Occipital lobe (tissue), 3 donors: ENCODE measurements at places on chromosomes 13 and 19. TPM values are rescaled to one million over a fixed set of nuclear protein-coding genes. Genes with fewer than 3 reads are reported as not detected.

Gene OR7A5
- not detected for total RNA-seq

Gene SCEL
- total RNA-seq, result 0.31 TPM

Gene TUBA3C
- not detected for total RNA-seq

Gene LEUTX
- total RNA-seq, result not detected

Gene SHISA7
- total RNA-seq, result 4.2 TPM

Gene GNG14
- not detected for total RNA-seq

Gene SWSAP1
- total RNA-seq, result 1.6 TPM

Gene LILRA2
- total RNA-seq, result 0.94 TPM

Gene C3
- total RNA-seq, result 12.3 TPM

Gene CALR3
- not detected for total RNA-seq

Gene FCHO1
- total RNA-seq, result 24.6 TPM

Gene CCDC70
- not detected for total RNA-seq

DNA sequence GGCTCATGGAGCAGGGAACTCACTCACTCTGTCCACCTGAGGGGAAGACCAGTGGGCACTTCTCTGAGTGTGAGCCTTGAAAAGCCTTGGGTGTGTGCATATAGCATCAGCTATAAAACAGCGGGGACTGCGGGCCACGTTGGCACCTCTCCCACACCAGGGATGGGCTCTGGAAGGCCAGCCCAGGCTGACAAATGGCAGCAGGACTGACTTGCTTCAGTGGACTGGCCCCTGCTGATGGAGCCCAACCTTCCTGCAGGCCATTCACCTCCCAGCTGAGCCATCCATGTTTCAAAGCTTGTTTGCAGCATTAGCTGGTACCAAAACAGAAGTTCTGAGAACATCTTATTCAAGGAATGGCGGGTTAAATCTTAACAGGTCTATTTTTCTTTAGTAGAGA is 21.0 kb downstream of the TSHZ3 start:
- no peak for DNase-seq

DNA sequence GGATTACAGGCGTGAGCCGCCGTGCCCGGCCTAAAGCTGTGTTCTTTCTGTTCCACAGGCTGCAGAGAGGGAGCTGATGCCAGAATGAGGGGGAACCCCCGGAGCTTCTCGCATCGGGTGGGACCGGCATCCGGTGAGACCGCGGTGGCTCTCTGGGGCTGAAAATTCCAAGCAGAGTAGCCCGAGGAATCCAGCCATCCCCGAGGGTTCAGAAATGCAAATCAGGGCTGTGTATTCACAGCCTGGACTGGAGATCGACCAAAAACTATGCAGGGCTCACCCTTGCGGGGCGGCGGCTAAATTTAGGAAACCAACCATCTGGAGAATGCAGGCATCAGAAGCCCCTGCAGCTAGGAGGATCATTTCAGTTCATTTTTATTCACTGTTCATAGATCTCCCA is 99.2 kb downstream of the GNG7 start:
- DNase-seq, result no peak

GRCh38 chr13:50128428-50128931 is 113.2 kb downstream of the KCNRG start:
- DNase-seq, result no peak

GRCh38 chr13:55437162-55437561 is 1703.6 kb upstream of the PRR20A start:
- no peak for DNase-seq

DNA sequence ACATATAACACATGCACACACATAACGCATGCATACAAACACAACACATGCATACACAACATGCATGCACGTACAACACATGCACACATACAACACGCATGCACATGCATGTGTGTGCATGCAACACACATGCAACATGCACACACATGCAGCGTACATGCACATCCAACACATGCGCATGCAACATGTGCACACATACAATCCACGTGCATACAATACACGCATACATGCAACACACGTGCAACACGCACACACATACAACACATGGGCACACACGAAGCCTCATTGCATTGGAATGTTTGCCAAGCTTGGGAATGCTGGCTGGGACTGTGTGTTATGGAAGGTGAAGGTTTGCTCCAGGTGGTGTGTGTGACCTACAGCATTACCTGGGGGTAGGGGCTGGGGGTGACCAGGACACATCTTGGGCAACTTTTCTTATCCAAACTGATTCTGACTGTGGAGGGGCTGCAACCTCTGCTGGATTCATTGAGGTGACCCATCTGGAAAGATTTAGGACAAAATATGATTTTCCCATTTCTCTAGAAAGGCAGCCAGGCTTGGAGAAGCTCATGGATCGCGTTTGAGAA is 58.9 kb downstream of the SPACA7 start:
- no peak for DNase-seq

GRCh38 chr13:66859078-66859477 is 371.1 kb downstream of the PCDH9 start:
- no peak for DNase-seq

DNA sequence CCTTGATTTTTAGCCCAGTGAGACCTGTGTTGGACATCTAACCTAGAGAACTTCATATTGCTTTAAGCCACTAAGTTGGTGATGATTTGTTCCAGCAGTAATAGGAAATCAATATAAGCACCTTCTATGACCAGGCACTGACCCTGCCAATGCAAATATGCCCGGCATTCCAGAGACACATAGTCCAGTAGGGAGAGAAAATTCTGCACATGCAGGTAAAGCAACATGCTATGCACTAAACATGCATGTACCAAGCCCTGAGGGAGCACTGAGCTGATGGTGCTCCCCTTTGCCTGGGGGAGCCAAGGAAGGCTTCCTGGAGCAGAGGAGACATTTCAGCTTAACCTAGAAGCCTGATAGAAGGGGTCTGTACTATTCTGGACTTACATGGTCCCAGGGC is 40.4 kb upstream of the C13orf42 start:
- no peak for DNase-seq

DNA sequence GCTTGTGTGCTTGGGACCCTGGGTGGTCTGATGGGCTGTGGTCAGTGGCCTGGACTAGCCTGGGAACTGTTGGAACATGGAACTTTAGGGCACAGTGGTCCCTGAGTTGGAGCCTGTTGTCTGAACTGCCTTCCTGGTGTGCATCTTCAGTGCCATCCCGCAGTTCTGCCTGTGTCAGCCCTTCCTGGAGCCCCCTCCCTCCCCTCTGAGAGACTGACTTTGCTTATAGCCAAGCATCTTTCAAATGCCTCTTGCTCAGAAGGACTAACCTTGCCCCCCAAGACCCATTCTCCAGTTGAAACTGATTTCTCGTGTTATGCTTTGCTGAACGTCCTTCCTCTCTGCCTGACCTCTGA is 14.3 kb downstream of the MAU2 start:
- no peak for DNase-seq

DNA sequence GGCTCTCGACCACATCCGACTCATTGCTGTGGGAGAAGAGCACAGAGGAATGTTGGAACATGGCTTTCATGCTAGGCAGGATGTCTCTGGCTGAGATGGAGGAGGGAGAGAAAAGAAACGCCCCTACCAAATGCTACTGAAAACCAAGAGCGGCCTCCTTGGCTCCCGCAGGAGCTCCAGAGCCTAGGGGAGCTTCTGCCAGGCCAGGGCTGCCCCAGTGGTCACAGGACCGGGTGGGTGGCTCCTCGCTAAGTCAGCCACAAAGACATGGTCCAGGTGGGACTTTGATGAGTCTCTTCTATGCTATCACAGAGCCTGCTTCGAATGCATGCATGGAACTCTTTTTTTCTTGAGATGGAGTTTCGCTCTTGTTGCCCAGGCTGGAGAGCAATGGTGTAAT is 6.7 kb downstream of the LONP1 start:
- no peak for DNase-seq

GRCh38 chr19:54526972-54527371 is 24.3 kb downstream of the LAIR2 start:
- no peak for DNase-seq

GRCh38 chr13:109989155-109989554 is 202.8 kb upstream of the IRS2 start:
- no peak for DNase-seq

GRCh38 chr19:45179072-45179891 is 698 bp downstream of the BLOC1S3 start:
- DNase-seq, result no peak

GRCh38 chr19:29086182-29086581 is 126.8 kb downstream of the UQCRFS1 start:
- DNase-seq, result no peak

- DNase-seq, result no peak
These were observed 10.9 kb downstream of the FREM2 start for GRCh38 chr13:38697628-38698333.

GRCh38 chr13:101341464-101341863 is 74.8 kb downstream of the NALCN start:
- no peak for DNase-seq

- no peak for DNase-seq
These were observed 217.2 kb upstream of the HTR2A start for GRCh38 chr13:47114030-47114429.

GRCh38 chr19:48961051-48961649 is 4.0 kb upstream of the FTL start:
- no peak for DNase-seq

GRCh38 chr19:53246498-53246897 is 8.2 kb downstream of the ZNF677 start:
- DNase-seq, result no peak

GRCh38 chr19:55544776-55545439 is 435 bp downstream of the SBK3 start:
- no peak for DNase-seq

DNA sequence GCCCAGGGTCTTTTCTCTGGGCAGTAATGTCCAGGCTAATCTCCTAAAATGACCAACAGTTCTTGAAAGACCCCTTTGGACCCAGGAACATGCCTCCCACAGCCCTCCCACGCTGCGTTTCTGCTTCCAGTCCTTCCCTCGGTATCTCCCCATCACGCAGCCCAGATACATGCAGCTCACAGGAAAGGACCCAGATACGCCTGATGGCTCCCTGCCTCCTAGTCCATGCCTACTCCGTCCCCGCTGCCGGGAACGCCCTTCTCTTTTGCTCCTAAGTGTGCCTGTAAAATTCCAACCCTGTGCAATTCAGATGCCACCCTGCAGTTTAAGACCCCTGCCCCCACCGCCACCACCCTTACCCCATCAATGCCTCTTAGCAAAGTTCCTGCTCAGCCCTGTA is 778 bp downstream of the MUC16 start:
- no peak for DNase-seq

GRCh38 chr13:19713186-19713965 is 69.4 kb downstream of the PSPC1 start:
- no peak for DNase-seq

DNA sequence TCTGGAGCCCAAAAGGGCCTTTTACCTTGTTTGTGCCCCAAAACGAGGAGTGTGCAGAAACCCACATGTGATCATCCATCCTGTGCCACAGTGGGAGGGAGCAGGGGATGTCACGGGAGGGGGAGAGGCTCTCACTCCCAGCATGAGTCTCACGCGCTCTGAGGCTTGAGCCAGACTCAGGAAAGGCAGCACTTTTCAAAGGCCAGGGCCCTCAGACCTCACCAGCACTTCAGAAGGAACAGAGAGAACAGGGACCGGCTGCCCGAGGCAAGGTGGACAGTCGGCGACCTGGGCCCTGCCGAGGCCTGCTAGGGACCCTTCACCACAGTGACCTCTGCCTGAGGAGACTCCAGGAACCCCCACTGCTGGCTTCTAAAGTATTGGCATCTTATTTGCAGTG is 71.7 kb upstream of the WASF3 start:
- no peak for DNase-seq

- DNase-seq, result no peak
These were observed 93.8 kb upstream of the CACNA1A start for GRCh38 chr19:13600091-13600490.

GRCh38 chr13:113186061-113186900 is 22.2 kb downstream of the PCID2 start:
- DNase-seq, result no peak

DNA sequence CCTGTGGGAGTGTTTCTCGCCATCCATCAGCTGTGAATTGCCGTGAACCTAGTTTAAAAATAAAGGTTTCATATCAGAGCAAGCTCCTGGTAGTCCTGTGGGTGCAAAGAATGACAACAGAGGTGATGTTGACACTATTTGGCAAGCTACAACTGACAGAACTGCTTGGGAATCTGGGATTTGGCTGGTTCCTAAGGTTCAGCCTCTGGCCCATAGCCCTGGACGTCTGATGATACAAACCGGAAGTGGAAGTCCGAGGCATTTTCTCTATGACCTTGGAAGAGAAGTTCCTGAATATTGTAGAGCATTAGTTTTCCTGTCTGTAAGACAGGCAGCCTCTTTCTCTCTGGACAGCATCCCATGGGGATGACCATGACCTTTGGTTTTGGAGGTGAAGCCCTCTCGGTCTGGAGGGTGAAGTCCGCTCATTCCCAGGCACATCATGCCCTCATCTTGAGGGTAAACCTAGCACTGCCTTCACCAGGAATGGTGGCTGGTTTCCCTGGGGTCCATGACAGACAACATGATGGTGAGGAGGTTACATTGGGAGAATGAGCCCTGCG is 29.1 kb downstream of the GATAD2A start:
- no peak for DNase-seq

- no peak for DNase-seq
These were observed 21.5 kb downstream of the COLGALT1 start for GRCh38 chr19:17576758-17577456.

DNA sequence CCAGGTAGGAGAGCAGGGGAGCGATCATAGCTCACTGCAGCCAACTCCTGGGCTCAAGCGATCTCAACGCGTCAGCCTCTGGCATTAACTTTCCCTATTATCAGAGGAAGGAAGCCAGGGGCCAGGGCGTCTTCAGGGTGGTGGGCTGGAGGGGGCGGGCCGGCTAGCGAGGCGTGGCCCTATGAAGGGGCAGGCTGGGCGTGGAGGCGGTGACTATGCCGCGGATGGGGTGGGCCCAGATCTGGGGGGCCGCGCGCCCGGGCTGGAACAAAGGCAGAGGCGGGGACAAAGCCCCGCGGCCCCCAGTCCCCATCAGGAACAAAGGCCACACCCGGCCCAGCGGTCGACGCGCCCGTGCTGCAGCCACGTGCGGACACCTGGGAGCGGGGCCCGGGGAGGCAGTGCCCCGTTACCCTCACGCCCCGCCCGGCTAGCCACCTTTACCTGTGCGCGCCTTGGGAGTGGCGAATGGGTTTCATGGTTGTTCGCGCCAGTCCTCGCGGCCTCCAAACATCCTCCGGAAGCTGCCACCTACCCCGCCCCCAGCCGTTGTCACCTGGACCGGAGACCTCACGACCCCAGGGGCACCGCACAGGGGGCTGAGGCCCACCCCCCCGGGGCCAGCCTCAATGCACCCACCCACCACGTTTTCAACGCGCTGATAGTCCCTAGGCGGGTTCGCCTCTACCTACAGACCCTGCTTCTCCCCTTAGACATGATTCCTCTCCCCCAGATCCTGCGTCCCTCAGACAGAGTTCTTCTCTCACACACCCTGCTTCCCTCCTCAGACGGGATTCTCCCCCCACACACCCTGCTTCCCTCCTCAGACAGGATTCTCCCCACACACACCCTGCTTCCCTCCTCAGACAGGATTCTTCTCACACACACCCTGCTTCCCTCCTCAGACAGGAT is 5.4 kb upstream of the TRIM28 start:
- no peak for DNase-seq
